ENCODE measurements at places on chromosomes 2 and 18.

GRCh38 chr2:136383167-136383566, 265.2 kb upstream of the CXCR4 start:
- DNase-seq, result no peak

DNA sequence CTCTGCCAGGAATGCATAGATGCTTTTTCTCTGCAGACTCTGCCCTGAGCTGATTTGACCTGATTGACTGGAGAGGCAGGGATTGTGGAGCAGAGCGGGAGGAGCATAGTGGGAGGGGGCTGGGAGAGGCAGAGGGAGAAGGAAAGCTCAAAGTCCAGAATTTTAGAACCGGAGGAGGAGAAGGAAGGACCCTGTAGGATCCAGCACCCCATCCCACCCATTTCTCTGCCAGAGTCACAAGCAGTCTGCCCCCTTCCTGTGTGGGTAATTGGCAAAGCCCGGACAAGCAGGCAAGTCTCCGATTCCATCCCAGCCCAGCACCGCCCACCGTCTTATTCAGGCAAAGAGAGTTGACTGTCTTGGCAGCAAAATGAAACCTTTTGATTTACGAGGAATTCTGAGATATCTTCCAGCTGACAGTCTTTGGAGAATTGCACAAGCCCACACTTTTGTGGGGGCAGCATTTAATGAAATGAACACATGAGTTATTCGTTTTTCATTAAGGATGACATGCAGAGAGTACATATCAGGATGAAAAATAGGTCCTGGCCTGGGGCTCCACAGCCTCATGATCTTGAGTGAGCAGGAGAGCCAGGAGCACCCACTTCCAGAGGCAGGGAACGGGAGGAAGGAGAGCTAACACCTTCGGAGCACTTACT, 103.1 kb downstream of the MCFD2 start:
- no peak for DNase-seq

- no peak for DNase-seq
Observed at GRCh38 chr2:175432021-175432420, 250.5 kb upstream of the ATP5MC3 start.

DNA sequence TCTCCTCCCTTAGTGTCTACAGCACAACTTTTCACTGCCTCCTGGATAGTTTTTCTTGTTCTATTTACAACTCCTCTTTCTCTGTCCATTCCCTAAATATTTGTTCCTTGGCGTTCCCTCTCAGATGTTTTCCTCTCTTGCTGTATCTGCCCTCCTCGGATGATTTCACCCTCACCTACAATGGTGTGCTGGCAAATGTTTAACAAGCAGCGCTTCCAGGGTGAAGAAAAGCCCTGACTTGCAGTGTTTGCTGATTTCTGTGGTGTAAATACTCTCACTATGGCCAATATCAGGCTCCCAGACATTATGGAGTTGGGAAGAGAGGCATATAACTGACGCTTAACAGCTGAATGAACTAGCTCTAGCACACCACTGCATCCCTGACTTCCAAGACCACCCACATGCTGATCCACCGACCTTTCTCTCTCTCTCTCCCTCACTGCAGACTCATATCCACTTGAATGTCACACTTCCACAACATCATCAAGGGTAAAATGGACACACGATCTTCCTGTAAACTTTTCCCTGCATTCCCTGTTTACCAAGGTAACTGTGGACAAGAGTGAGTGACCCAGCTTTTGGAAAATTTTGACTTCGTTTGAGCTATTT, 31.5 kb upstream of the SPTBN1 start:
- DNase-seq, result no peak

DNA sequence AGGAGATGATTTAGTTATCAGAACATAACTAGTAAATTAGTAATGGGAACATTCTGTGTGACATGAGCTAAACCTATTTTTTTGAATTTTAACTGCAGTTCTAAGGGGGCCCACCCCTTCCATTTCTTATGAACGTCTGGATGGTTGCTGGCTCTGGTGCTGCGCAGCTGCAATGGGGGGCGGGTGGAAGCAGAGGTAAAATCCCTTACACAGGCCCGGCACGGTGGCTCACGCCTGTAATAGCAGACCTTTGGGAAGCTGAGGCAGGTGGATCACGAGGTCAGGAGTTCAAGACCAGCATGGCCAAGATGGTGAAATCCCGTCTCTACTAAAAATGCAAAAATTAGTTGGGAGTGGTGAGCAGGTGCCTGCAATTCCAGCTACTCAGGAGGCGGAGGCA, 151.5 kb downstream of the GALR1 start:
- DNase-seq, result no peak

- no peak for DNase-seq
Observed at GRCh38 chr2:46386763-46387162, 89.6 kb downstream of the EPAS1 start.

- no peak for DNase-seq
Observed at GRCh38 chr2:8324164-8324856, 357.5 kb upstream of the ID2 start.

DNA sequence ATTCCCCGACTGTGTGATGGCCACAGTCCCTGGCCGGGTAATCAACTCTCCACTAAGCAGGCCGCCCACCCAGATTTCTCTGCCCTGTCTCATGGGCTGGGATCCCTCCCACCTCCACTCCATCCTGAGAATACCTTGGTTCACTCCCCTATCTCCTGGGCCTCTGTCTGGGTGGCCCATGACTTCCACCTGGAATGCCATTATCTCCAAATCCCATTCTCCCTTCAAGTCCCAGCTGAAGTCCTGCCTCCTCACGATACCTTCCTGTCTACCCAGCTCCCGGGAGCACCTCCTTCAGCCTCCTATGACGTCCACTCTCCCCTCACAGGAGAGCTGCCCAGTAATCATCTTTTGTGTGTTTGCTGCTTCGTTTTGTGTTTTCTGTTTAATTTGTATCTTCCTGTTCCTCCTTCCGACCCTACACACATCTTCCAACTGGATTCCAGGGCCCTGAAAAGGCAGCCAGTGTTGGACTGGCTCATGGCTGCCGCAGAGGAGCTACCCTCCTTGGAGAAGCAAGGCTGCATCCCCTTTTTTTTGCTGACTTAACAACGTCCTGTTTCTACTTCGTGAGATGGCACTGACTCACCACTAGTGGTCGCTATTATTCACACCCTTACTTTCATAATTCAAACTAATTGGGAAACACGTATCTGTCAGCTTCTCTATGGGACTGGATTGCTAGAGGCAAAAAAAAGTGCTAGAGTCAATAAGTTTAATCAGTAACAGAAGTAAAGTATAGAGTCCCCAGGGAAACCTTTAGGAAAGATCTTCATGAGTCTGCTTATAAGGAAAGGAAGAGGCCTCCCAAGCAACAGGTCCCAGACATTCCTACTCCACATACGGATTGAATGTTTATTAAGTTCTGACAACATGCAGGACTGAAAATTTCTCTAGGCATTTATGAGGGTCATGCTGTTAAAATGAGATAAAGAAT, 171.9 kb upstream of the GATA6 start:
- peak; percentile 46 for DNase-seq

DNA sequence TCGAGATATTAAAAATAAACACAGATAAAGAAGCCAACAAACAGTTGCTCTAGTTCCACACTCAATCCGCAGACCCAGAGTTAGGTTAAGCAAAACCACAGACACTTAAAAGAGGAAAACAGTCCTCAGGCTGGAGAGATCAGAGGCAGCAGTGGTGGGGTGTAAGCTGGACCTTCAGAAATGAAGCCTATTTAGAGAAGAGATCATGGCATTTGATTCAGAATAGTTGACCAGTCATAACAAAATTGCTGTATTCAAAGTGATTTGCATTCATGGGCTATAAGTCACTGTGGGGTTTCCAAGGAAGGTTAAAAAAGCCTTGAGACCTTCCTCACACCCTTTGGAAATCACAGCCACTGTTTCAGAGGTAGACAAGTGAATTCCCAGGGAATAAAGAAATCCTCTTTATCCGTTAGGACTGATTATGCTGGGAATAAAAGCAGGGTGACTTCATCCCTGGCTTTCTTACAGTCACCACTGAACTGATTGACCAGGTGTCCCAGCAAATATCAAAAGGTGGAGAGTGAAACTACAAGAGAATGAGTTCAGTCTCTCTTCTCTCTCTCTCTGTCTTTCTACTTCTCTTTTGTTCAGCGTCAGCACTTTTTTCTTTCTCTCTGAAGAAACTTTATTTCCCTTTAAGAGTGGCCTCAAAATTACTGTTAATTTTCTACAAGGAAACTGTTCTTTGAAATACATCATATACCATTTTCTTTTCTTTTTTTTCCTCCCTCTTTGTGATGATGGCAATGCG, 171.8 kb upstream of the PIK3C3 start:
- no peak for DNase-seq

GRCh38 chr18:69674292-69674877, 273.3 kb downstream of the CD226 start:
- DNase-seq, result no peak

DNA sequence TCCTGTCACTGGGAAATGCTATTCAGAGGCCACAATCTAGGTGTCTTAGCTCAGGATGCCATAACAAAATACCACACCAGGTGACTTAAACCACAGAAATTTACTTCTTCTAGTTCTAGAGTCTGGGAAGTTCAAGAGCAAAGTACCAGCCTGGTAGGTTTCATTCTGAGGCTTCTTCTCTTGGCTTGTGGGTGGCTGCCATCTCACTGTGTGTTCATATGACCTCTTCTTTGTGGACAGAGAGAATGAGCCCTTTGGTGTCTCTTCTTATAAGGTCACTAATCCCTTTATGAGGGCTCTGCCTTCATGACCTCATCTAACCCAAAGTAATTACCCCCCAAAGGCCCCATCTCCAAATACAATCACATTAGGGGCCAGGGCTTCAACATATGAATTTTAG, 57.3 kb downstream of the RHOB start:
- DNase-seq, result no peak

DNA sequence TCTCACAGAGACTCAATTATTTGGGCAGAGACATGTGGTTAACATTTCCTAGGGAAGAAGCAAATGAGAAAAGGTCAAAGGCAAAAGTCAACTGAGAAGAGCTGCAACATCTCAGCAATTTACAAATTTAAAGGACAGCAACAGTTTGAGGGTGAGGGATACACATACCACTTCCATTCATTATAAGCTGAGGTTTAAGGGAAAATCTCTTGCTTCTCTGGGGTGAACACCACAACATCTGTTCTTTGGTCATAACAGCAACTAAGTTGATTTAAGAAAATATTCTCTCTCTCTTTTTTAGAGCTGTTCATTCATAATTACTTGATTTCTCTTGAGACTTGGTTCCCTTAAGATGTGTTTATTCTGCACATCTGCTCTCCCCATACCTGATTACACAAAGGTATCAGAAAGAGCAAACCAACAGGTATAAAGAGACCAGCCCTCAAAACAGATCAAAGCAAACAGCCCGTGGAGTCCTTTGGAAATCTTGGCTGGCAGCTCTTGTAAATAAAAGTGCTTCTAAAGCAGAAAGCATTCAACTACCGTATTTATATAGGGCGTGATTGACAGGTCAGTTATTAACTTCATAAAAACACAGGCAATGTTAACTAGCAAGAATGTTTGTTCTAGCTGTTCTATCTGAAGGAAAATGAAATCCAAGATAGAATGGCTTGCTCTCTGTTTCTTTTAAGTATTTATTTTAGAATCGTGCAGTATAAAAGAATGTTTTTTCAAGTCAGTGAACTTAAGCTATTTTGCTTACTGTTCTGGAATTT, 132.8 kb downstream of the THADA start:
- no peak for DNase-seq

DNA sequence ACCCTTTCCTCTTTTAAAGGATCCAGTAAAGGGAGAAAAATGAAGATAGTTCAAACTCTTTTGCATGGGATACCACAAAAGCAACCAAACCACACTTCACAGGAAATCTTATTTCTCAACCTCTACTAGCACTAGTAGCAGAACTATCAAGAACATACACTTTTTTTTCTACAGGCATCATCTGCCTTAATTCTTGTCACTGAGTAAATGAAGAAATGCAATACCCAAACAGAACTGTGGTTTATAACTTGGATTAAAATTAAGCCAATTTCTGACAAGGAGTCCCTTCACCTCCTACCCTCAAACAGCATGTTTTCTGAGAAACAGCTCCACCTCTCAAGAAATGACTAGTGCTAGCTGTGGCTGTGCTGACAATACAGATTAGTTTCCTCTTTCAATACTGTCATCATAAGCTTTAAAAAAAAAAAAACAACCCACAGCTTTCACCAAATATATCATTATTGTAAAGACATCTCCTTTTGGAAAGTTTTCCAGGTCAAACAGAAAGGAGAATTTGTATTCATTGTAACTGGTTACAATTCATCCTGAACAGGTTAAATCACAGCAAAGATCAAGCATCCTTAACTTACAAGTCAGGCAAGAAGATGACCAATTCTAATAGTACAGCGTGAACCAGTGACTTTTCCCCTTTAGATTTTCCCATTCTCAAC, 44.4 kb downstream of the PTPN2 start:
- no peak for DNase-seq

- no peak for DNase-seq
Observed at GRCh38 chr2:72000110-72000509, 147.6 kb downstream of the CYP26B1 start.

DNA sequence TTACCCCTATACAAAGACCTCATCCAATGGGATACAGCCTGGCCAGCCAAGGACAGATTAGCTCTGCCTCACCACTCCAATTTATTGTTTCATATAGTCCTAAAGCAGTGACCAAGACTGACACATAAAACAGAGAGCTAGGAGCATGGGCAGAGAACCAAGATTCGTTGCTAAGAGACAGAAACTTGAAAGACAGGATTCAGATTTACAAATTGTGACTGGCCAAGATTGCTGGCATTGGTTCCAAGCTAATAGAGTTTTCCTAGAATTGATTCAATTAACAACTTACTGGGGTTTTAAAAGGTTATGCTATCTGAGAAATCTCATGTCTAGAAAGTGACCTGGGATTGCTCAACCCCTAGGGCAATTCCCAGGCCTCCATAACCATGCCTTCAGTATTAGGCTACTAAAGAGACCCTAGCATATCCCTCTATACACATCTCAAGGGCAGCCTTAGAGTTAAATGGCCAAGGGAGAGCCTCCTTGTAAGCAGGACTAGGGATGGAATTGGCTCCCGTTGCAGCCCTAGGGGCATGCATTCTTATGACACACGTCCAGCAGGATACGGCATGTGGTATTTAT, 75.6 kb downstream of the ICOS start:
- DNase-seq, result no peak

DNA sequence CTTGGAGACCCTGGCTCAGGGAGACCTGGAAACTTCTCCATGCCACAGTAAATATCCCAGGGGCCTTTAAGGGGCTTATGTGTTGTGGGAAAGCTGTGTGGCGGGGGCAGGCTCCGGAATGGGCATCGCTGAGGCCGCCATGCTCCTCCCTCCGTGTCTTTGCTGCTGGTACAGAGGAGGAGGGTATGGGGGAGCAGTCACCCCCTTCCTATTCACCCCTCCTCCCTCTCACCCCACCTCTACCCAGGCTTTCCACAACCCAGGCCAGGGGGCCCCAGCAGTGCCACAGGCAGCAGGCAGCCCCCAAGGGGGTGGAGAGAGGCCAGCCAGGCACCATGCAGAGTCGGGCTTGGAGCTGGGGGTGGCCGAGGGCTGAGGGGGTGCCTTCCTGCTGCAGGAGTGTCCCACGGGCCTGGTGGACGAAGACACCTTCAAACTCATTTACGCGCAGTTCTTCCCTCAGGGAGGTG, 28.0 kb upstream of the FAHD2A start:
- no peak for DNase-seq

Measured in RCC 7860 (cell line).